ENCODE measurements at places on chromosomes 7 and 10.

DNA sequence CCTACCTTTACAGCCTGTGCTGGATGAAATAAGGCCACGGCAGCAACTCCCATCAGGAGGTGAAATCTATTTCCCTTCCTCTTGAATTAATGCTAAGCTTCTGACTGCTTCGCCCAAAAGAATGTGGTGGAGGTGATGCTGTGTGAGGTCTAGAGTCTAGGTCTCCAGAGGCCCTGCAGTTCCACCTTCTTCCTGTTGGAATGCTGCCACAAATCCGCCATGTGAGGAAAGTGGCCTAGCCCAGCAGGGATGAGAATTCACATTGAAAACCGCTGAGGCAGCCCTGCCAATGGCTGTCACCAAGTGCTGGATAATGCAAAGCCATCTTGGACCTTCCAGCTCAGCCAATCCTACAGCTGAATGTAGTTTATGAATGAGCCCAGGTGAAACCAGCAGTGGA is 28.0 kb downstream of the RHOBTB1 start:
- DNase-seq = no peak

DNA sequence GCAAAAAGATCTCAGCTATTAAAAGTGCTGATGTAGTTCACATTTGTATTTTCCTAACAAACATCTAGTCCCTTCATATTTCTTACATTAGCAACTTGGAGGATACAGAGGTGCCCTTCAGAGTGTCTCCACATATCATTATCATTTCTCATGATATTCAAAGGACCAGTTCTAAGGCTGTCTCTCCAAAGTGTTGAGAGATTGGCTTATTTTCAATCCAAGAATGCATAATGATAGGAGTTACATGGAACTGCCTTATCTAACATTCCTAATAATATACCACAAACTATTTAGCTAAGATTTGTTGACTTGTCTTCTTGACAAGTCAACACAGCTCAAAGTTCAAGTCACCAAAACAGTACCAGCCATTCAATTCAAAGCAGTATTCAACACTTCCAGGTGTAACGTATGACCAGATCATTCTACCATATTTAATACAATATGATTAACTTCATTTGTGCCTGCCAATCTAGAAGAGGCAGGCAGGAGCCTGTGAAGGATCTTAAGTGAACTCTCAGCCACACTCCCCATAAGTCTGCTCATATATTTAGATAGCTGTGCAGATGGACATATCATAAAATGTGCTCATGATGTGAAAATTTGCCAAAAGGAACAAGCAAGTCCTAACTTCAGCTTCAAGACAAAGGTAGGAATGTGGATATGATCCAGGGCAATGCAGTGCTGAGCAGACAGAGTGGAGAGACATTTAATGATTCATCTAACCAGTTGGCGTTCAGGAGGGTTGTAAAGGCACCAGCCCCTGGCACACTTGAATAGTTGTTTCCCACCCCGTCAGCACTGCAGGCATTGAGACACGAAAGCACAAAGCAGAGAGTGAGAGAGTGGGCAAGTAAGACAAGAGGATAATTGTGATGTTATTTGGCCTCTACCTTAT is 108.3 kb downstream of the MTERF1 start:
- no peak for DNase-seq

GRCh38 chr10:35443858-35444257 is 107.5 kb downstream of the CCNY start:
- no peak for DNase-seq

DNA sequence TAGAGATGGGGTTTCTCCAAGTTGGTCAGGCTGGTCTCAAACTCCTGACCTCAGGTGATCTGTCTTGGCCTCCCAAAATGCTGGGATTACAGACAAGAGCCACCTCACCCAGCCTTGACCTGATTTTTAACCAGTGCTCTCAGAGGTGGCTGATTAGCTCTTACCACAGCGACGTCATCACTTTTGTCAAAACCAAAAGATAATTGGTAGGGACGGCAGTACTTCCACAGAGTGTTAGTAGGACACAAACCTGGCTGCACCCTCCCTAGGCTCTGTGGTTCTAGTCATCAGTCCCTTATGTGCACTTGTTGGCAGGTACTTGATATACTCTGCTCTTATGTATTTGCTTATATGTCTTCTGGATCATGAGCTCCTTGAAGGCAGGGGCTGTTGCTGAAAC is 74.0 kb downstream of the GPR141 start:
- no peak for DNase-seq

DNA sequence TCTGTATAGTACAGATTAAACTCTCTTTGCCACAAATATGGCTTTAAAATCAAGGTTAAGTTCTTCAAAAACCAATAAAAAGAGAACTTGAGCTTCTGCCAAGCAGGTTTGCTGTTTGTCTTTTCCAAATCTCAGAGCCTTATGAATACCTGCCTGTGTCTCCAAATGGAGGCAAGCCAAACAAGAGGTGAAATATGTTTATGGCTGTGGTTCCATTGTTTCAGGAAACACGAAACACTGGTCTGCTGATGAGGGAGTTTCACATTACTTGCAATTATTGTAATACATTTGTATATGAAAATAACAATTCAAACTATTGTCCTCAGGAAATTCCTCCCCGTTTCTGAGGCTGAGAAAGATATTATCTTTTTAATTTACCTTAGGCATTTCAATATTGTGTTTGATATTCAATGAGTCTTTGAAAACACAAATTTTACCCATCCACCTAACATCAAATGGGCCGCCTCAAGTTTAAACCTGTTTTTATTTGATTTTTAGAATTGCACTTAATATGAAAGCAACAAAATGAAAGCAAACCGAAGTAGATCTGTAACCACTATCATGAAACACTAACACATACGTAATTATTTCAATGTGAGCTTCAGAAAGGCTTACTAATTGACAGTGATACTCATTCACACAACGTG is 359.3 kb downstream of the HGF start:
- no peak for DNase-seq

DNA sequence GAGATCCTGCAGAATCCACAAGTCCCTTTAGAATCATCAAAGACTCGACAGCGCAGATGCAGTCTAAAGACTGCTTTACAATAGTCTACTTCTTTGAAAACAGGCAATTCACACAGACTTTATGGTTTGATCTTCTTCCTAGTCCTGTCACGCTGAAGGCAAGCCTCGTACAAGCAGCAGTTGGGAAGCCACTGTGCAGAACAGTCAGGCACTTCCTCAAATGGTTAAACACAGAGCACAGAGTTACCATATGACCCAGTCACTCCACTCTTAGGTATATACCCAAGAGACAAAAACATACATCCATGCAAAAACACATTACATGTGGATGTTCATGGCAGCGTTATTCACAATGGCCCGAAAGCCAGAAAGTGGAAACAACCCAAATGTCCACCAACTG is 41.4 kb downstream of the LRRC20 start:
- no peak for DNase-seq

DNA sequence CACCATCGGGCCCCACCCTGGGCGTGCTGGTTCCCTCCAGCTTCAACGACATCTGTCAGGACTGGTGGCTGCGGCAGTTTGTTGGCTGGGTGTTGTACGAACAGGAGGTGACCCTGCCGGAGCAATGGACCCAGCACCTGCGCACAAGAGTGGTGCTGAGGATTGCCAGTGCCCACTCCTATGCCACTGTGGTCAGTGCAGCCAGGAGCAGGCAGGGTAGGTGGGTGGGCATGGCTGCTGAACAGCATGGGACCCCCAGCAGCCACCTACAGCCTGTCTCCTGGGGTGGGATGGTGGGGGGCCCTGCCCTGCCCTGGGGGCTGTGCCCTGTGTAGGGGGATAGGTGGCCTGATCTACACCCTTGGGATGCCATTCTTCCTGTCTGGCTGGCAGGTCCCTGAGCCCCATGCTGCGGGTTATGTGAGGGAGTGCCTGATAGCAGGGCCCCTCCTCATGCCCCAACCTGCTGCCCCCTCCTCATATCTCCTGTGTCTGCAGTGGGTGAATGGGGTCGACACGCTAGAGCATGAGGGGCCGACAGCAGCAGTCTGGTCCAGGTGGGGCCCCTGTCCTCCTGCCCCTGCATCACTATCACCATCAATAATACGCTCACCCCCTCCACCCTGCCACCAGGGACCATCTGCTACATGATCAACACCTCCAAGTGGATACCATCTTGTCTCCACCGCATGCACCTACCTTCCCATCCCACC is 56.9 kb downstream of the ZNF727 start:
- no peak for DNase-seq

- DNase-seq = no peak
Observed at GRCh38 chr7:135980665-135981180, 3.6 kb upstream of the MTPN start.

DNA sequence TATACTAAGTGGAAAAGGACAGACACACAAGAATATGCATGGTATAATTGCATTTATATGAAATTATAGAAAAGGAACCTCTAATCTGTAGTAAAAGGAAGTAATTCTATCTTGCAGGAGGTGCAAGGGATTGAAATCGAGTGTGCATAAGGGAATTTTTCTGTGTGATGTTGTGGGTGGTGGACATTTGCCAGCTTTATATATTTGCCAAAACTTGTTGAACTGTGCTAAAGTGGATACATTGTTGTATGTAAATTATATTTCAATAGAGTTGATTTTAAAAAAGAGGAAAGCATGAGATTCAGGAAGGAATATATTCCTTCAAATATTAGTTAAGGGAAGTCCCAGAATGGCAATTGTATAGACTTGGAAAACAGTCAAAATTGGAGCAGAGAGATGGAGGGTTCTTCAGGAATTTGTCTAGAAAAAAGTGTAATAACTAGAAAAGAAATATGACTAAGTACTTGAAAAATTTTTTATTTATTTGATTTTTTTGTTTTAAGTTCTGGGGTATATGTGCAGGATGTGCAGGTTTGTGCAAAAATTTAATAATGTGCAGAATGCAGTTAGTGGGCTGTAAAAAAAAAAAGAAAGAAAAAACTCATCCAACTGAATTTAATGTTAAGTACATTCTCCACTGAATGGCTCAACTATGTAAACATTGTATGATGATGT is 96.1 kb downstream of the ARL4A start:
- DNase-seq = no peak

- no peak for DNase-seq
Observed at GRCh38 chr7:22277375-22277774, 79.6 kb downstream of the RAPGEF5 start.

GRCh38 chr10:123157210-123157609 is 3.0 kb downstream of the BUB3 start:
- no peak for DNase-seq

GRCh38 chr10:69449841-69450240 is 1.4 kb upstream of the TSPAN15 start:
- no peak for DNase-seq

DNA sequence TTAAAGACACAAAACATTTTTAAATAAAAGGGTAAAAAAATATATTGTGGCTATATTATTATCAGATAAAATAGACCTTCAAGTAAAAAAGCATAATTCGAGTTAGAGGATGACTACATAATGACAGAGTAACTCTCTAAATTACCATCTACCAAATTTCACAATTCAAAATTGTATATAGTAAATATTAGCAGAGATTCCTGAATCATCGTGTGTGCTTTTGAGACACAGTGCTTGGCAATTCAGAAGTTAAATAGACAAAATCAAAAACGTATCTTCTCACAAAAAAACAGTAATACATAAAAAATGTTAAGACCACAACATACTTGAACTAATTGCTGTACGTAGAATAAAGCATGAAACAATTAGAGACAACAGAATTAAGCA is 110.4 kb downstream of the AHR start:
- no peak for DNase-seq

GRCh38 chr7:94687810-94688209 is 31.9 kb upstream of the SGCE start:
- DNase-seq = no peak

DNA sequence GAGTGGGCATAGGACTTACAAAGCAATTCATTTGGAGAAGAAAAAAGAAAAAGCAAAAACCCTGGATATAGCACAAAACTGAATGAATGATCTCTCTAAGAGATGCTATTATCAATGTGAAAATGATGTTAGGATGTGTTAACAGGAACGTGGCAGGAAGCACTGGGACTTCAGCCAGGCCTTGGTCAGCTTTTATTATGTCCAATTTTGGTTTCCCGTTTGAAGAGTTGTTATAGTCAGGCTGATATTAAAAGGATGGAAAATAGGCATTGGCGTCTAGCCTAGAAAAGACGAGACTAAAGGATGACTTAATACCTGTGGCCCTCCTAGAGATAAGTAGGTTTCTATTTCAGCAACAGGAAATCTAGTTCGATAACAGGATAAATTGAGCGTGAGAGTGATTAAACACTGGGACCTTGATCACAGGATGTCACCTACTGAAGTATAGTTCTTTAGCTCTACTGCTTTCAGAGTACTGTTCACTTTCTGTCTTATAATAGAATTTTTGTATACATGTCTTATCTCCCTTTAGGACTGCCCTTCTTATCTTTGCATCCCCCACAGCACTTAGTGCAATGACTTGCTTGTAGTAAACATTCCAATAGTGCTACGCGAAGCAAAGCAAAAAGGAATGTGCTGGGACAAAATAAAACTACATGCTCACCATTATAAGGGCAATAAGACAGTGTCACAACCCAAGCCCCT is 99.8 kb upstream of the AGBL3 start:
- DNase-seq = no peak

DNA sequence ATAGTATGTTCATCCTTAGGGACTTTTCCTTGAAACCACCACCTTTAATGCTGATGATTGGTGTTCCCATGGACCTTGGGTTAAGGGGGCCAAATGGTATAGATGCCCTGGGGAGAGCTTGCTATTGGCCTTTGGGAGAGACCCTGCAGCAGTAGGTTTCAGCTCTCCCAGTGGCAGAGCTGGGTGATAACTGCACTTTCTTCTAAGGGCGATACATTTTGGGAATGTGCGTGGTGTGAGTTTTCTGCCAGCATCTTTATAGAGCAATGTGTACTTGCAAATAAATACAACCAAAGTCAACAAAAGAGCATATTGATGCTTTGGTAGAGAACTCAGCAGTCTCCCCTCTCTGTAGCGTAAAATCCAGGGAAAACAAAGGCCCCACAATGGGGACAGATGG is 404.1 kb downstream of the PAXIP1 start:
- no peak for DNase-seq

DNA sequence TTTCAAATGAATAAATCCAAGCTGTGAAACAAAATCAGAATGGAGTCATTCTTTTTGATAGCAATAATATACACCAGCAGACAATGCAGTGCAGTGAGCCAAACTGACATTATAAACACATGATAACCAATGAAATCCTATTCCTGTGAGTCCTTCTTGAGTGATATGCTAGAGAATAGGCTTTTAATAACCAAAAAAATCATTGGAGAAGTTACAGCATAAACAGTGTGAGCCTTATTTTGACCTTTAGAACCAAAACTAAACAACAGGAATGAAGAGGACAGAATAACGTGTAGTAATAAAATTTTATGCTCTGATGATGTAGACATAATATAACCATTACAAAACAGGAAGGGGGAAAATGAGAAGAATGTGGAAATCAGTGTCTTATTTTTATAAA is 8.7 kb downstream of the HUS1 start:
- DNase-seq = no peak

- DNase-seq = no peak
Observed at GRCh38 chr7:101465576-101466196, 103.0 kb downstream of the COL26A1 start.

All from stimulated activated CD4-positive, alpha-beta T cell treated with anti-CD3 and anti-CD28 coated beads, TNF-alpha, amount 100 ng/mL, for 4 hours (primary cell).